Ammon's horn (tissue), 1 donor: ENCODE measurements at places on chromosomes 1 and 21.

DNA sequence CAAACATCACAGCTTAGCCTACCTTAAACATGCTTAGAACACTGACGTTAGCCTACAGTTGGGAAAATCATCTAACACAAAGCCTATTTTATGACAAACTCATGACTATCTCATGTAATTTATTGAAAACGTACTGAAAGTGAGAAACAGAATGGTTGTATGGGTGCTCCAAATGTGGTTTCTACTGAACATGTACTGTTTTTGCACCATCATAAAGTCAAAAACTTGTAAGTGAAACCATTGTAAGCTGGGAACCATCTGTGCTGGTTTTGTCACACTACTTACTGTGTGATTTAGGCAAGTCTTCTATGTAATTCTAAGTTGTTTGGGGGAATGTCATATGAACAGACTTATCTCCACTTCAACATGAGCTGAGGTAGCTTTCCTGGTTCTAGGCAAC is 55.5 kb downstream of the TOR1AIP2 start:
- DNase-seq = no peak

- DNase-seq = no peak
These were observed 93.7 kb upstream of the DPH5 start for GRCh38 chr1:101119289-101119688.

DNA sequence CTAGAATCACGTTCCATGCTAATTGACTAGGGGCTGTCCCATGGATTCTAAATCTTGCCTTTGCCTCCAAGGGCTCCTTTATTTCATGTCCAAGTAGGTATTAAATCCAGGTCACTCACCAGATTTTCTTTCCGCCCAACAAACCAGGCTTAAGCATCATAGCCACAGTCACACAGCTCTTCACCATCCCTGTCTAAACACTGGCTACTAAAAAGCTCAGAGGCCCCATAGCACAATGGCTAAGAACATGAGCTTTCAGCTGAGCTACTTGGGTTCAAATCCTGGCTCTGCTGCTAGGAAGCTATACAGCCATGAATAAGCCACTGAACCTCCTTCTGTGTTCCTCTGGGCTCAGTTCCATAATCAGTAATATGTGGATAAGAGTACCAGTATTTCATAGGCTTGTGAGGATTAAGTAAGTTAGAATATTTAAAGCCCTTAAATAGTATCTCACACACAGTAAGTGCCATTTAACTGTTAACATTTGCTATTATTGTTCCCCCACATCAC is 277.2 kb upstream of the GJB5 start:
- no peak for DNase-seq

DNA sequence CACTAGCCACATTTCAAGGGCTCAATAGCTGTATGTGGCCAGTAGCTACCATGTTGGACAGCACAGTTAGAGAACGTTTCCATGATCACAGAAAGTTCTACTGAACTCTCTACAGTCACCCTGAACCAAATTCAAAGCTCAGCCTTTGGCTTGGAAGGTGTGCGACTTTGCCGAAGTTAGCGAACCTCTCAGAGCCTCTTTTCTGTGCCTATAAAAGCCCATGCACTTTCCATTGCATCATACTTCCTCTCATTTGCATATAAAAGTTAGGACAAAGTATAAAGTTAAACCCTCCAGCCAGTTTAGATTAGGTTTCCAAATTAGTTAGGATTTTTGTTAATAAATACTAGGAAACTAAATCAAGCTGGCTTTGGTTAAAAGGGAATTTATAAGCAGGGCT is 4.7 kb upstream of the SLC1A7 start:
- no peak for DNase-seq

DNA sequence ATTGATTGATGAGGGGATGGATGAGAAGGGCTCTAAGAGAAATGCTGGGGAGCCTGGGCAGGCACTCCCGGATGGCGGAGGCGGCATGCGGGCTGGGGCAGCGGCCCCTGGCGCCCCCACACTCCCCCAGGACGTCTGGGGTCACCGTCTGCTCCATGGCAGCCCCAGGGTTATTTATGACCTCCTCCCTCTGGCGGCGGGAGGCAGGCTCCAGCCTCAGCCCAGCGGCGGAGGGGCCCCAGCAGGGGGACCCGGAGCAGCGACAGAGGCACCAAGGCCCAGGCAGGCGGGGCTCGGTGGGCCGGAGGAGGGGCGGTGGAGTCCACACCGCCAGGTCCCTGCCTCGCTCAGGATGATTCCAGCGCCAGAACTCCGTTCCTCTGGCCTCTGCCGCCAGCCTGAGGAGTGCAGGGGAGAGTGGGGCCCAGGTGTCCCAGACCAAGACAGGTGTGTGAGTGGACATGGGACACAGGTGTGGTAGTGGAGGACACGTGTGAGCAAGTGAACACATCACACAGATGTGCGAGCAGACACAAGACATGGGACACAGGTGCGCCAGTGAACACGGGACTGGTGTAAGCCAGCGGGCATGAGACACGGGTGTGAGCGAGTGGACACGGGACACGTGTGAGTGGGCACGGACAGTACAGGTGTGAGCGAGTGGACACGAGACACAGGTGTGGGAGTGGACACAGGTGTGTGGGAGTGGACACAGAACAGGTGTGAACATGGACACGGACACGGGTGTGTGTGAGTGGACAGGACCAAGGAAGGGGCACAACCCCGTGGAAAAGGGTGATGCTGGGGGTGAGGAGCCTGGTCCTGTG is 2.5 kb upstream of the SAMD11 start:
- peak; percentile 69 for DNase-seq

DNA sequence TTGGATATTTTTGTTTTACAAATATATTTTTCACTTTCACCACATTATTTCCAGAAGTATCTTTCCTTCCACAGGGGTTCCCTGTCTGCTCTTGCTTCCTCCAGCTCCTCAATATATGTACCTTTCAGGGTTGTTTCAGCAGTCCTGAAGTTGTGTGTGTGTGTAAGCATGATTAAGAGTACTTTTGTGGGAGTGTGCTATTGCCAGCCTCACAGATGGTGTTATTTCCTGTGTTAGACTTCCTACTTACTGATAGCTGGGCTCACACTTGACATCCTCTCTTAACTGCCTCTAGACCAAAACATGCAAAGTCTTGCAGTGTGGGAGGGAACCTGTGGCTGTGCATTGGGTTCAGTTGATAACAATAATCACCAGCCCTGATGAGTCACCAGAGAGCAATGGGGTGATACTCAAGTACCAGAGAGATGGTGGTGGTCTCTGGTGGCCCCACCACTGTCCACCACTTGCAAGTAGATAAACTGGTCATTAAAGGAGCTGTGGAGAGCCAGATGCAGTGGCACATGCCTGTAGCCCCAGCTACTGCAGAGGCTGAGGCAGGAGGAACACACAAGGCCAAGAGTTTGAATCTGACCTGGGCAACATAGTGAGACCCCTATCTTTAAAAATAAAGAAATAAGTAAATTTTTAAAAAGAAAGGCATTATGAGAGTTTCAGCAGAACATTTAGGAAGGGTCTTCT is 126.7 kb downstream of the NR5A2 start:
- DNase-seq = no peak

DNA sequence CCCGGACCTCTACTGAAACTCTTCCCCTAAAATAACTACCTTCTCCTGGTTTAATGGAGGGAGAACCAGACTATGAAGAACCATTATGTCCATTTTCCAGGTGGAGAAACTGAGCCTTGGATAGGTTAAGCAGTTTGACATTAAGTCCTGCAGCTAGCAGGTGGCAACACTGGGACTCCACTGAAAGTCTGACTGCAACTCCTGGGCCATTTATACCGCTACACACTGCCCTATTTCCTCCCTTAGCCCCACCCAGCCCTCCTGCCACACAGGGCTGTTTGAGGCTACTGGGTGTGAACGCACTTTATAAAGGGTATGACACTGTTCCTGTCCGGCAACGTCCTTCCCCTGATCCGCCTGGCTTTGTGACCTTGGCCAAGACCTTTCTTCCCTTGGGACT is 511 bp upstream of the INPP5B start:
- DNase-seq = no peak

- peak; percentile 66 for DNase-seq
These were observed 322.4 kb downstream of the SETD4 start for GRCh38 chr21:35737899-35738346.

GRCh38 chr1:59635097-59635496 is 179.7 kb upstream of the HOOK1 start:
- no peak for DNase-seq

DNA sequence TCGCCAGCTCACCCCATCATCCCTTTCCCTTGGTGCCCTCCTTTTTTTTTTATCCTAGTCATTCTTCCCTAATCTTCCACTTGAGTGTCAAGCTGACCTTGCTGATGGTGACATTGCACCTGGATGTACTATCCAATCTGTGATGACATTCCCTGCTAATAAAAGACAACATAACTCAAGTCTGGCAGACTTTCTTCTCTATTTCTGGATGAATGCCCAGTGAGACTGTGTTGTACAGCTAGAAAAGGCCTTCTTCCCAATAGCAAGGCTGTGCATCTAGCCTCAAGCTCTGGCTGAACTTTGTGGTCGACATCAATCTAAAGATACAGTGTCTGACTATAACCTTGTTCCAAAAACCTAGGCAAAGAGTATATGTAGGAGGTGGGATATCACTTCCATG is 6.4 kb downstream of the IL24 start:
- no peak for DNase-seq

GRCh38 chr1:9434247-9435152 is 104.8 kb upstream of the SLC25A33 start:
- no peak for DNase-seq

DNA sequence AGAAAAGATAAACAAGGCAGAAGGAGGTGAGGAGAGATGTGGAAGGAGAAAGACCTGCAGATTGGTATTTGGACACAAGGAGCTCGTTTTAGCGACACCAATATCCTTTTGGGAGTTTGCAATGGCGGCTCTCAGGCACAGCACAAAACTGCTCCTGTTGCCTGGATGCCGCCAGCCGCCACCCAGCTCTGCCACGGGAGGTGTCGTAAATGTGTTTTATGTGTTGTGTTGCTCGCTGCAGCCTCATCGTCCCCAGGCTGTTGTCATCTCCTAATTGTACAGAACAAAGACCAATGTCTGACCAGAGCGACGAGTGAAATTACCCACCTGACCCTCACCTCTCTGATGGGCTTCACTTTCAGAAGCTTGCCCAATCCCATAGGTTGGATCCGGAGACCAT is 96.6 kb upstream of the ZNF281 start:
- no peak for DNase-seq

GRCh38 chr1:152899883-152900282 is 8.5 kb upstream of the IVL start:
- DNase-seq = no peak

GRCh38 chr1:56188855-56189254 is 390.5 kb downstream of the PLPP3 start:
- peak; percentile 16 for DNase-seq

GRCh38 chr1:186208405-186209129 is 166.5 kb downstream of the TPR start:
- no peak for DNase-seq

DNA sequence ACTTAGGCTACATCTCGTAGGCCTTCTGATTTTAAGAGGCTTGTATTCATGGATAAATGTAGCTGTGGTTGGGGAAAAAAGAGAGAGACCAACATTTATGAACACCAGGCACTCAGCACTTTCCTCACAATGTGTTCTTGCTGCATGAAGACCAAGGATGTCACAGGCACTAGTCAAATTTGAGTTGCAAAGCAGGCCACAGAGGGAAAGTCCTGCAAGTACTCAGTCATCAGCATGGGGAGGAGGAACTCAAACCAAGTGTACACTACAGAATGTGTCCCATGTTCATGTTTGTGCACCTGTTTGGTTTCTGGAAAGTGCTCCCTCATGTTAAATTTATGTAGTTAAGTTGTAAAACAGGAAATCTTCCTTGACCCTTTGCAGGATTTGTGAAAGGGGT is 8.7 kb upstream of the MAP3K7CL start:
- DNase-seq = no peak

DNA sequence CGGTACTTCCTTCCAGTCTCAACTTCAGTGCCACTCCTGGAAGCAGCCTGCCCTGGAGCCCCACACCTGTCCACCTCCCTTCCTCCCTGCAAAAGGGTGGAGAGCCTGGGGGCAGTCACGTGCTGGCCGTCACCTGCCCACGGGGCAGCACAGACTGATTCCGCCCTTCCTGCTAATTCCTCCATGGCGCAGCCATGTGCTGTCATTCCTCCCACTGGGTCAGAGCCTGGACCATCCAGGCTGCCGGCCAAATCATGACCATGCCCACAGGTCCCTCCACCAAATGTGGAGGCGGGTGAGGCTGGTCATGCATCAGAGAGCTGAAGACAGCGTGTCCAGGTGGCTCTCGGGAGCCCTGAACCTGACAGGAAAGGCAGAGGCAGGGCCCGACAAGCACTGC is 24.4 kb upstream of the GPR153 start:
- no peak for DNase-seq

GRCh38 chr1:51575406-51576084 is 41.3 kb upstream of the OSBPL9 start:
- no peak for DNase-seq

DNA sequence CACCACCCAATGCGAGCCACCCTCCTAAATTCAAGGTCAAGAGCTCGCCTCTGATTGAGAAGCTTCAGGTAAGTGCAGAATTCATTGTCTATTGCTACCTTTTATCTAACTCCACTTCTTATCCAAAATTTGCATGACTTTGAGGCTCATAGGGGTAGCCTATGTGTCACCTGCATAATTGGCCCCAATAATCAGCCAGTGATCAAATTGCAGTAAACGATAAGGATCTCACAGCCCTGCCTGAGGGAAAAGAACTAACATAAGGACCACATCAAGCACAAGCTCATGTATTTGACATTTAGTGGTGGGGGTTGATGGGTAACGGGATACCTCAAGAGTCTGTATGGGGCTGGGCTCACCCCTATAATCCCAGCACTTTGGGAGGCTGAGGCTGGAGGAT is 31.7 kb upstream of the MPZL1 start:
- DNase-seq = no peak

- DNase-seq = no peak
These were observed 49.2 kb upstream of the GJA8 start for GRCh38 chr1:147853391-147853790.

DNA sequence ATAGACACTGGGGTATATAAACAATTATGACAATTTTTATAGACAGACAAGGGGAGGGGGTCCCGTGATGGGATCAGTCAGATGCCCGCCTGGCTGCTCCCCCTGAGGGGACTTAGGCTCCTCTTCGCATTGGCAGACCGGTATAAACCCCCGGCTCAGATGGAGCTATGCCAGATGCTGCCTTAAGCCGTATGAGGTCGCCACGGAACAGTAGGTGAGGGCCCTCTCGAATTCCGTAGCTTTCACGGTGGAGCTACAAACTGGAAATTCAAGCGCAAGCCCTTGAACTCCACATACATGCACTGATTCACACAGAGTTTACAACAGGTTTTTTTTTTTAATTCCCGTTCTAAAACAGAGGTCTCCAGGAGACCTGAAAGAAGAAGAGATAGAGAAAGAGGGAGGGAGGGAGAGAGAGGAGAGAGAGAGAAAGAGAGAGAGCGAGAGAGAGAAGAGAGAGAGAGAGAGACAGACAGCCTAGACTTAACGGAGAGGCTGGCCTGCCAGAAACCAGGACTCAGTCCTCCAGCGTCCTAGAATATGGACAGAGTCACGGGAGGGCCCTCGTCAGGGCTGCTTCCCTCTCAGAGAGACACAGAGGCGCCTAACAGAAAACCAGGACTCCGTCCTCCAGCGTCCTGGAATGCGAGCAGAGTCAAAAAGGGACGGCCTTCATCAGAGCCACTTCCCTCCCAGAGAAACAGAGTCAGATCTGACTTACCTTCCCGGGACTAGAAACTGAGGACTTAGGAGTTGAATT is 24.4 kb upstream of the TMEM54 start:
- no peak for DNase-seq
